ENCODE measurements at places on chromosomes 5 and 9.

- no peak for DNase-seq
Measured at GRCh38 chr9:86322973-86323644, 31.1 kb downstream of the TUT7 start.

DNA sequence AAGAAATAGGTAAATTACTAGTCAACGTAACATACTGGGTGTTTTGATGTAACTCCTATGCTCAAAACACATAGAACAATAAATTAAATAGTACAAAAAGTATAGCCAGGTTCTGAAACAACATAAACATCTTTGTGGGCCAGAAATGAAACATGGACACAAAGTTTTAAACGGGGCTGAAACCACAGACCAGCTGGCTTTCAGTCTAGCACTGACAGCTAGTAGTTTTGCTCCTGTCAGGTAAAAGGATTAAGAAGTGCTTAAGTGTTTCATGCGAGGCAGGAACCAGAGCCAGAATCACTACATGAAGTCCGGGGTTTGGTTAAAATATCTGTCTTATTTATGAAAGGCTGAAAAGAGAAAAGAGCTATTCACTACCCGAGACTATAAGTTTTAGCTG lies 19.5 kb downstream of the DCAF10 start:
- no peak for DNase-seq

DNA sequence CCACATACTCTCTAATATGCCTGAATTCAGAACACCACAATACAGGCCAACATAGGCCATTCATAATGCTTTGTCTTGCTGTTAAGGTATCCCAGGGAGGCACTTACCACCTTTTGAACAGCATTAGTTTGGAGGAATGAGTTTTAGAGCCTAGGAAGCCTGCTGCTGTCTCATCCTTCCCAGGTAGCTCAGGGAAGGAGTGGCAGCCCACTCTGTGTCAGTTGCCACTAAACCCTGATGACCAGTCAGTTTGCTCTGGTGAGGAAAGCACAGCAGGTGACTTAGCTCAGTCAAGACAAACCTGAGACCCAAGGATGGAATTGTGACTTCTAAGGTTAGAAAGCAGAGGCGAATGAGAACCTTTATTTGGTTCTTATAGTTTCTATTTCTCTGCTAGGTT lies 337.4 kb upstream of the ATP10B start:
- DNase-seq = no peak

DNA sequence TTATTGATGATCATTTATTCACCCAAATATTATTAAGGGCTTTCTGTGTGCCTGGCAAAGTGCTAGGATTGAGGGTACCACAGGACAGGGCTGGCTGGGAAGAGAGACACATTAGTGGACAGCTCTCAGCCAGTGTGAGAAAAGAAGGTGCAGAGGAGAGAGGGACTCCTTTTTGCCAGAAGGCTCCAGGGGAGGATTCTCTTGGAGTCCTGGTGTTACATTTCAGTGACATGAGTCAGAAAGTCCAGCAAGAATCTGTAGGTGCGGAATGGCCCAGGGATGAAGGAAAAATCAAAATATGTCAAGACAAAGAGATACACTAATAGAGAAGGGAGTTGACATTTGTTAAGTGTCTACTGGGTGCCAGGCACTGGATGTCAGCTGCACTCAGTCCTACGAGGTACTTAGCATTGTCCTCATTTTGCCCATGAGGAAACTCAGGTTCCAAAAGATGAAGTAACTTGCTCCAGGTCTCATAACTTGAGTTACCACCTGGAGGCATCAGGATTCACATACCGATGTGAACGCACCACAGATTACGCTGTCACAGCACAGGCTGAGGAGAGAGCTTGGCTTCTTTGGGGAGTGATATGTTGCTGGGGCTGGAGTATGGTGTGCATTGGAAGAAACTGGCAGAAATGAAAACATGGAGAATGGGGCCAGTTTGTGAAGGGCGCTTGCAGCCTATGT lies 60.5 kb downstream of the RASGRF2 start:
- no peak for DNase-seq

DNA sequence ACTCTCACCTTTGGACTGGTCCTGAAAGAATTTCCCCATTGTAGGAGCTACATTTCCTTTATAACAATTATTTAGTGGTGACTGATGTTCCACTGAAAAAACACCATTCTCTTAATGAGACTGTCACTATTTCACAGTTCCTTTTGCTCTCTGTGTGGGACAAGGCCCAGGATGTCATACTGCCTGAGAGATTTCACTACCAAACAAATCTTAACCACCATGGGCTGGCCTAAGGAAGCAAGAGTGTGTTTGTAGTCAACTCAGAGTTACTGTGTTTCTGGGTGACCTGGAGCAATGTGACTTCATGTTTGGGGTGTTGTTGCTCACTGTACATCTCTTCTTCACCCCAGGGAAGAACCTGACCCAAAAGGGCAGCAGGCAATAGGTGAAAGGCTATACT lies 50.1 kb upstream of the ZNF608 start:
- no peak for DNase-seq

DNA sequence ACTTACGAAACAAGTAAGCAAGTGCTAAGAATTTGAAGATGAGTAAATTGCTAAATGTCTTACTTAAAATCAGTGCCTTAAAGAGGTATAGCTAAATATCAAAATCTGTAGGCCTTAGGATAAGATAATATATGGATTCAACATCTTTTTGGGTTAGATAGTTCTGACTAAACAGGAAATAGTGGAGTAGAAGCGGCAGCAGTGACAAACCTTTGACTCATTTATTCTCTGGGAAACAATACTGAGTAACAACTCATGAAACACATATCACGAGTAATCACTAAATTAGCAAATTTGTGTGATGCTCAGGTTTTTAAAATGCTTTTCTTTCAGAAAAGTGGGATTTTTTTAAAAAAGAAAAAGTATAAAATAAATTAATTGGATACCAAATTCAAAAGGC lies 762.1 kb upstream of the TYRP1 start:
- no peak for DNase-seq

DNA sequence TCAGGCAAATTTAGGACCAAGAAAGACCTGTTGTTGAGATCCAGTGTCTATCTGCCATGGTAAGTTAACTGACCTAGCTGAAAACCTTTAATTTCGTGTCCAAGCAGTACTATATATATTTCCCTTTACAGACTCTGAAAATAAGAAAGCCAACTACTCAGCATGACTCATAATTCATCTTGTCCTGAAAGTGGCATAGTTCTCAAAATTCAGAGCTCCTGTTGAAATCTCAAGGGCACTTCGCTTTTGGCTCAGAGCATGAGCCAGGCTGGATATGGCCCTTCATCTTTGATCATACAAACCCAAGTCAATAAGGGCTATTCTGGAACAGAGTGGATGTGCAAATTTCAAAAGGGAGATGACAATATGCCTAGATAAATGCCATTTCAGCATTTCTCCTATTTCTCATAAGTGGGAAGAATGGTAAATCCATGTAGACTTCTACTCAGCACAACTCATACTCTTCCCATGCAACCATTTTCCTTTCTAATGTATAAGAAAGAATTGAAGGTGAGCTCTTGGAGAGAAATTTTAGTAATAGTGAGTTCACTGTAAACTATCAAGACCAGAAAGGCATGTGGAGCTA lies 567.9 kb upstream of the DAB2 start:
- DNase-seq = no peak

DNA sequence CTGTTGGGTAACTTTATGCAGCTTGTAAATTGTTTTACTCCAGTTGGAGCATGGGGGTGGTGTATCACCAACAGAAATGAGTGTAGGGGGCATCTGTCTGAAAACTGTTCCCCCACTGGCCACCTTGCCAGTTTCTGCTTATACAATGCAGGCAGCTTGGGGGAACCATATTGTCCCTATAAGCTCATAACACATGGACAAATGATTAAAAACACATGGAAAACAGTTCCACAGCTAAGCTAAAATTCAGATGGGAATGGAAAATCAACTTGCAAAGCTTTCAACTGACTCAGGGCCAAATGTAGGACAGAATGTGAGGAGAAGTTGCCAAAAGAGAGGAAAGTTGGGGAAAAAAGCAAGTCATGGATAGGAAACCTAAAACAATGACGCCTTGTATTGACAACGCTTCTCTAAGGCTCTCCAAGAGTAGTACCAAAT lies 7.9 kb upstream of the CER1 start:
- no peak for DNase-seq

GRCh38 chr5:59360130-59360555 lies 533.4 kb downstream of the PDE4D start:
- no peak for DNase-seq

DNA sequence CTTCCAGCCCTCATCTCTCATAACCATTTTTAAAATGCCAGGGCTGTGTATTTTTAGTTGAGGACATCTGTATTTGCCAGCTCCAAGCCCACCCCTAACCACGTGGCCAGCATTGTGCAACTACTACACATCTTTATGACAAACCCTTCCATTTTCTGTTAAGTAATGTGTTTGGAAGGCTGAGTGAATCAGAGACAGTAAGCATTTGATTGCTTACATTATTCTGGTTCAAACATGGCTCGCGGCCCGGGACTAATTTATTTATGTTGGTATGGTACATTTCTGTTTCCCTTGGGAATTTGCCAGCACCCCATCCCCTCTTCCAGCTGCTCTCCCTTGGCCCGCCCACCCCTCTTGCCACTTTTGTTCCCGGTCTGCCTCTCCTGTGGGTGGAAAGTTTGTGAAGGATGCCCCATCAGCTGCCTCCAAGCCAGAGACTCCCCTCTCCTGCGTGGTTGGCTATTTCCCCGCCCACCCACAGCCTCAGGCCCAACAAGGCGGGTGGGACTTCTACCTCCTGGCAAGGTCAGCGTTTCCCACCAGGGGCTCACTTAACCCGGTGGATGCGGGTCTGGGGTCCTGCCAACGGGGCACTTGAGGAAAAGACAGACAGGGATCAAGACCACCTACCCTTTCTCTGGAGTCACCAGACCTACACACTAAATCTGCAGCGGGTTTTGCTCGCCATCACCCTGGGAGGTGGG lies 162.2 kb downstream of the HSD17B3 start:
- DNase-seq = no peak

GRCh38 chr5:138955013-138955660 lies 80.0 kb upstream of the LRRTM2 start:
- no peak for DNase-seq

DNA sequence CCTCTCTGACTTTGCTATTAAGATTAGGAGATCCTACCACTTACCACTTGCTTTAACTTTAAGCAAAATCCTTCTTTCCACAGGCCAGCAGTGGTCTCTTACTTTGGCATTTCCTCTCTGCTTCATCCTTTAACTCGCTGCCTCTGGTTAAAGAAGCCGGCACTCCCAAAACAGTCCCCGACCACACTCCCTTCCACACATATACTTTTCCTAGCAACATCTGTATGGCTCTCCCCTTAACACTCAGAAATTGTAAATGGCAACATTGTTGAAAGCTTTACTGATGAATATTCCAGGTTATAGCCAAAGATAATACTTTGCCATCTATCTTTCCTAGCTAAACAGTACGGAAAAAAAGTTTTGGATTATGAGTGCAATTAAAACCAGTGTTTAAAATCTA lies 133.2 kb downstream of the MCTP1 start:
- no peak for DNase-seq

DNA sequence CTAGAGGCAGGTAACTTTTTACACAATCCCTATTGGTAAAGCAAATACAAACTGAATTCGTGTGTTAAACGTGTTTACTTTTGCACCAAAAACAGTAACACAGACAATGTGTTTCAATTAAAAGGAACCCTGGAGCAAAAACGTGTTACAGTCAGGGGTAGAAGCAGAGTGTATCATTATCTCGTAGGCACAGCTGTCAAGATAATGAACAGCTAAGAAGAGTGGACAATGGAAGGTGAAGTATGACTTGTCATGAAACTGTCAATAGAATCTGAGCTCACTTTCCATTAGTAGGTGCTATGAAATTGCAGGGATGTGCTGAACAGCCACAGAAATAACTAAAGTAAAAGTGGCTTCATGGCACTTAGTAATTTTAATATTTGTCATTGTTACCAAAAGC lies 1229.8 kb upstream of the WWC1 start:
- DNase-seq = no peak

DNA sequence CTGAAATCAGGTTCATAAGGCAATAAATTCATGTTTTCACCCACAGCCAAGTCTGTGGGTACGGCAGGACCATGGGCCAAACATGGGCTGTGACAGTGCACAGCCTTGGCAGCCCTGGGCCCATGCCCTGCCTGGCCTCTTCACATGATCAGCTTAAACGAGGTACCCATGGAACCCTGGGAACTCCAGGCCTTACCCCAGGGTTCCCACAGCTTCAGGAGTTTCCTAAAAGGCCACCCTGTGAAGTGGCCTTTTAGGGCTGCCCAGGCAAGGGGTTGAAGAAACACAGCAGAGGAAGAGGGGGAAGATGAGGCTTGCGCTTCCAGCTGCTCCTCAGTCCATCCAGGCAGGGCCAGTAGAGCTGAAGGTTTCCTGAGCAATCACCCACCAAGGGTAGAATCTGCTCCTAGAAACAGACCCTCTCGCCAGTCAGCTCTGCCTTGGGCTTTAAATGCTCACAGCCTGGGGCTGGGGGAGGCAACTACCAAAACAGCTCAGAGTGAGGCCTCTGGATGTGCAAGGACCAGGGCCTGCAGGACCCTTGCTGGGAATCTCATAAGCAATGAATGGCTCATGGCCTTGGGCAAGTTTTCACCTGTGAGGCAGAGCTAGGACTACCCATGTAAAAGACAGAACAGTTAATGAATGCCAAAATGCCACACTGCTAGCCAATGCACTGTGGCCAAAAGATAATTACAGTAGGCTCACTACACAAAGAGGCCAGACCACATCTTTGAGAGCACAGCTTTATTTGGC lies 79.3 kb upstream of the LRRTM2 start:
- DNase-seq = no peak

- no peak for DNase-seq
Measured at GRCh38 chr9:14094491-14094890, 219.4 kb downstream of the NFIB start.

DNA sequence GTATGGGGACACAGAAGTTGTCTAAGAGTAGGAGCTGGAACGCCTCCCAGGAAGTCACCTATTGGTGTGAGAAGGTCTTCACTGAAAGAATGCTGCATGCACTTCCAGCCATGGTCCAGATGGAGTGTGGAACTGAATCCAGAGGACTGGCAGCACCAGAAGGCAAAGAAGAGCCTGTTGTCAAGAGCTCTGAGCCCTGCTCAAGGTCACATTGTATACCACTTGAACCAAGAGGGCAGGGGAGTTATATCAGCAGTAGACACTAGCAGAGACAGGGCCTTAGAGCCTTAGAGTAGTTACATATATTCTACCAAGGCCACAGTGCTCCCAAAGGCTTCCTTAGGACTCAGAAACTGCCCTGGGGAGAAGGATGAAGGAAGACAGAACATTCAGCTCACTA lies 130.8 kb upstream of the POC5 start:
- DNase-seq = no peak

DNA sequence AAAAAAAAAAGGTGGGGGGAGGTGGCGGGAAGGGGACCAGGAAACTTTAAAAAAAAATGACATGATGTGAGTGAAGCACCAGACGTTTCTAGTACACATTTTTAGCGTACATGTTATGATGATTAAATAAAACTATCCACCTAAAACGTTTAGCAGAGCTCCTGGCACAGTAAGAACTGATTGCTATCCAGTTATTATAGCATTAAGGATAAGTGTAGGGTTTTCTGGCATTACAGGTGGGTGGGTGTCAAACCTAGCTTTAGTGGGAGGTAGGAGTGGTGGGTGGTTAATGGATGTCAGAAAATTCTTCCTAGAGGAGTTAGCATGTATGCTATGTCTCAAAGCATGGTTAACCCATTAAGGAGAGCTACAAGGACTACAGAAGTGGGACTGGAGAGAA lies 2329.5 kb downstream of the MAT2B start:
- no peak for DNase-seq

Data from stimulated activated naive CD8-positive, alpha-beta T cell treated with anti-CD3 and anti-CD28 coated beads, Interleukin-15, Interleukin-2, amounts not matched to agents 100 U/mL and 50 U/mL, for 24 hours (primary cell).